ENCODE measurements at places on chromosomes 3 and 15.
A peak's percentile ranks its signal among the peaks of the same experiment; 100 is the strongest.

GRCh38 chr3:59425942-59426341 is 376.1 kb upstream of the CFAP20DC start:
- no peak for DNase-seq
- no peak overlapping the region for H3K4me3 ChIP-seq
- no peaks in the 10 kb centered on the region for H3K36me3 ChIP-seq
- no peaks in the 10 kb centered on the region for H3K27me3 ChIP-seq

DNA sequence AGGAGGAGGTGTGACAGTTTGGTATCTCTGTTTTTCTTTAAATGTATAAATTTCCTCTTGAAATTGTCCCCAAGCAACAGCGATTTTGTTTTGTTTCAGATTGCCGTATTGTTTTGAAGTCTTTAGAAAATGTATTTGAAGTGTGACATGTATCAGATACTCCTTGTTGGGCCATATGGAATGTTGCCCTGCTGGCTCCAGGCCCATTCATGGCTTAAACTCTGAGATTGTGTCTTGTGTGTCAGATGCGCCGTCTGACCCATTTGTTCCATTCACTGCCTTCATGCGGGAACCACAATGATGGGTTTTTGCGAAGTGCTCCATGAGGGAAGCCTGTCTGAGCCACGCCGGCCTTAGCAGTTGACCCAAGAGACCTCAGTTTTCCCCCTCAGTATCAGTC is 75.2 kb upstream of the ADAMTSL3 start:
- no peak for DNase-seq
- H3K4me1 ChIP-seq = no peaks in the 10 kb centered on the region
- no peaks in the 10 kb centered on the region for H3K36me3 ChIP-seq
- H3K4me3 ChIP-seq = no peak overlapping the region
- no peaks in the 10 kb centered on the region for H3K27me3 ChIP-seq

DNA sequence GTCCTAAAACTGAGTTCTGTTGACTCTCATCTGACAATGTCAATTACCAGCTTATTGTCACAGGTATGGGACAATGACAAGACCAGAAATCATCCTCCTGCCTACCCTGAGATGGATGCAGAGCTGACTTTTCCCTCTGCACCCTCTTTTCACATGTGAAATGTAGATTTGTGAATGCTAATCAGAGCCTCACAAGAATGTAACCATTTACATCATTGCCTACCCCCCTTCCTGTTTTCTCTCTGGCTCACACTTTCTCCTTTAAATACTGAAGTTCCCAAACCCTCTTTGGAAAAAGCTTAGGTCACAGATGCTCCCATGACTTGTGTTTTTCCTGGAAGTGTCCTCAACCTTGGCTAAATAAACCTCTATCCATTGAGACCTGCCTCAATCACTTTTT is 228.2 kb downstream of the MYRIP start:
- H3K27me3 ChIP-seq = no peaks in the 10 kb centered on the region
- peaks cover 14% of the 10 kb centered on the region for H3K4me1 ChIP-seq
- H3K4me3 ChIP-seq = no peak overlapping the region
- DNase-seq = peak; percentile 62

DNA sequence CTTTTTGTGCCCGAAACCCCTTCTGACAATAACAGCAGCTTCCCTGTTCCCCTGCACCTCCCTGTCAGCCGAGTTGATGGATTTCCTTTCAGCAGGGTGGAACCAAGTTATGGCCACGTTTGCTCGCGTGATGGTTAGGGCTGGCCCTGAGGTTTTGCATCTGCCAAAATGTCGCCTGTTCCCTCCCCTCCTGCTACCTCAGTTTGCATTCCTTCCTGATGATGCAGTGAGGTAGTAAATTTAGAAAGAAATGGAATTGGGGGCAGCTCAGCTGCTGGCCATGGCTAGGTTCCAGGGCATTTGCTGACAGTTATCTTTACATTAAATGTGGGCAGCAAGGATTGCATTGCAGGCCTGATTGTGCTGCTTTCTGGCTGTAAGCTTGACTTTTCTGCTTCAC is 13.2 kb downstream of the LIMD1 start:
- no peak overlapping the region for H3K4me3 ChIP-seq
- no peaks in the 10 kb centered on the region for H3K27me3 ChIP-seq
- no peaks in the 10 kb centered on the region for H3K4me1 ChIP-seq
- H3K27ac ChIP-seq = peak overlapping the region; percentile 45
- DNase-seq = no peak

GRCh38 chr3:14283092-14283812 is 104.6 kb downstream of the LSM3 start:
- H3K4me3 ChIP-seq = no peak overlapping the region
- H3K27ac ChIP-seq = no peak overlapping the region
- DNase-seq = no peak
- H3K27me3 ChIP-seq = no peaks in the 10 kb centered on the region
- no peaks in the 10 kb centered on the region for H3K36me3 ChIP-seq

DNA sequence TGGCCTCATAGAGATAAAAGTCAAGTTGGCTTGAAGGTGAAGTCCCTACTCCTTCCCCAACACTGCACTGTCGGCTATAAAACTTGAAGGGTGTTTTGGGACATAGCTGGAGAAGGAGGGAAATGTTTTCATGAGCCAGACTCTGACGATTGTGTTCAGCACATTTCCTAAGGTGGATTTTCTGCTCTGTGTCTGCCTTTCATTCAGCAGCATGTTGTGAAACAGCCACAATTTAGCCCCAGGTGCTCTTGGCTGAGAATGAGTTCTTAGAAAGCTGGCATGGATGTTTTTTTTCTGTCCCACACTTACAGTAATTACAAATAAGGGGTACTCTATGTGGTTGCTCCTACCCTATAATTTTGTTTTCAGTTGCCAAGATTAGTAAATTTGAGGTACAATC is 492.4 kb downstream of the MCTP2 start:
- peaks cover 3% of the 10 kb centered on the region for H3K4me1 ChIP-seq
- H3K36me3 ChIP-seq = no peaks in the 10 kb centered on the region
- DNase-seq = no peak
- H3K27me3 ChIP-seq = no peaks in the 10 kb centered on the region

DNA sequence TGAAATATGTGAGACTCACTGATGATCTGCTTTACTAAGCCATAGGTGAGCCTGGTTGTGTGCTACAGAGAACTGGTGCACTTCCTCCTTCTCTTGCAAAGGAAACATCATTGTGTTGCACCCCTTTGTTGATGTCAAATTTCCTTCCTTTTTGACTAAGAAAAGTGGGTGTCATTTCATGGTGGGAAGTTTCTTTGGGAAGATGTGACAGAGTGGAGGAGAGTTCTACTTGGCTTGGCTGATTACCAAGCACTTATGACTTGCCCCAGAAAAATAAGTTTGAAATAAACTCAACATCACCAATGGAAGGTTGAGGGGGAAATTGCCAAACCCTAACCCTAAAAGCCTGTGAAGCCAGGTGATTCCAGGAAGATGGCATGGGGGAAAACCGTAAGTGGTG is 53.5 kb upstream of the KIF23 start:
- no peaks in the 10 kb centered on the region for H3K27me3 ChIP-seq
- H3K4me1 ChIP-seq = peaks cover 9% of the 10 kb centered on the region
- no peak overlapping the region for H3K27ac ChIP-seq

DNA sequence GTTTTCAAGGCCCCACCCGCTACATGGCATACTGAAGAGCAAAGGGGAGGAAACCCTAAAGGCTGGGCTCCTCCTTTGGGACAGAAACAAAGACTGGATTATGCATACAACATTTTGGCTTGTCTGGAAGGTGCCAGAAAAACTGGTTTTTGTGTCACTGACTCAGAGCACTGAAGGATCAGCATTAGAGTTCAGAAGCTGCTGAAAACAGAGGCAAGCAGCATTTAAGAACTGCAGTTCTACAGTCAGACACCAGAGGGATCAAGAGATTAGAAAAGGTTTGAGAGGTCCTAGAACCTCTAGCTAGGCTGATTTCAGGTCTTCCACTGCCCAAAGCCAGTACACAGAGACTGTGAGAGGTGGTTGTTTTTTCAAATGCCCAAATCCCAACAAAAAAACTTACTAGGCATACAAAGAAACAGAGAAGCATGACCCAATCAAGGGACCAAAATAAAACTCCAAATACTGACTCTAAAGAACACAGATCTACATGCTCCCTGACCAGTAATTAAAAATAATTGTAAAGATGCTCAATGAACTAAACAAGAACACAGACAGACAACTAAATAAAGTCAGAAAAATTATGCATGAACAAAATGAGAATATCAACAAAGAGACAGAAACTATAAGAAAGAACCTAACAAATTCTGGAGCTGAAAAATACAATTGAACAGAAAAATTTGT is 91.2 kb downstream of the SENP2 start:
- H3K36me3 ChIP-seq = peaks cover 27% of the 10 kb centered on the region
- peak; percentile 91 for DNase-seq
- H3K27ac ChIP-seq = no peak overlapping the region
- H3K27me3 ChIP-seq = no peaks in the 10 kb centered on the region
- no peak overlapping the region for H3K4me3 ChIP-seq

GRCh38 chr15:42338500-42338899 is 20.8 kb upstream of the CAPN3 start:
- DNase-seq = no peak
- no peak overlapping the region for H3K4me3 ChIP-seq
- no peaks in the 10 kb centered on the region for H3K27me3 ChIP-seq
- no peak overlapping the region for H3K27ac ChIP-seq
- 0 out of 2 replicates have a peak, but pooled peaks cover 3% of the 10 kb centered on the region for H3K36me3 ChIP-seq

- no peaks in the 10 kb centered on the region for H3K27me3 ChIP-seq
- no peak overlapping the region for H3K27ac ChIP-seq
- no peaks in the 10 kb centered on the region for H3K36me3 ChIP-seq
- H3K4me1 ChIP-seq = peaks cover 12% of the 10 kb centered on the region
Observed at GRCh38 chr3:43870120-43870519, 179.4 kb downstream of the ABHD5 start.

All from GM23338 (cell line).